ENCODE measurements at places on chromosomes 4 and X.

- no peak for DNase-seq
These were observed 18.8 kb upstream of the COL25A1 start for GRCh38 chr4:109321232-109321631.

GRCh38 chrX:16528620-16529019 is 121.3 kb upstream of the S100G start:
- DNase-seq: no peak

- no peak for DNase-seq
These were observed 282.0 kb upstream of the DKK2 start for GRCh38 chr4:107318078-107318477.

DNA sequence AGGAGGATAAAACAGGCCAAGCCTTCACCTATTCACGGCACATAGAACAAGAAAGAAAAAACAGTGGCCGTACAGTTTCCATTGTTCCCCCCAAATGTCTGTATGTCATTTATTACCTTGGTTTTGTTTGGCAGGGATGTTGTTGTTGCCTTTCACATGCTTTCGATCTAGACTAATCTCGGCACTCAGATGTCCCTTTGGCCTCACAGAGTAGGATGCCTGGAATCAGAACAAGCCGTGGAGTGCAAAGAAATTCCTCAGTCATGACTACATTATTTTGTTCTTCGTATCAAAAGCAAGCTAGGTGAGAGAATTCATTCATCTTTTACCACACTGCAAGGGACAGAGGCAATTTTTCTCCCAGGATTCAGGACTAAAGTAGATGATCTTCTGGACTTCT is 106.9 kb downstream of the SMIM20 start:
- no peak for DNase-seq

GRCh38 chr4:85452058-85452731 is 22.8 kb upstream of the ARHGAP24 start:
- DNase-seq: no peak

GRCh38 chr4:80307183-80307735 is 28.3 kb upstream of the CFAP299 start:
- no peak for DNase-seq

DNA sequence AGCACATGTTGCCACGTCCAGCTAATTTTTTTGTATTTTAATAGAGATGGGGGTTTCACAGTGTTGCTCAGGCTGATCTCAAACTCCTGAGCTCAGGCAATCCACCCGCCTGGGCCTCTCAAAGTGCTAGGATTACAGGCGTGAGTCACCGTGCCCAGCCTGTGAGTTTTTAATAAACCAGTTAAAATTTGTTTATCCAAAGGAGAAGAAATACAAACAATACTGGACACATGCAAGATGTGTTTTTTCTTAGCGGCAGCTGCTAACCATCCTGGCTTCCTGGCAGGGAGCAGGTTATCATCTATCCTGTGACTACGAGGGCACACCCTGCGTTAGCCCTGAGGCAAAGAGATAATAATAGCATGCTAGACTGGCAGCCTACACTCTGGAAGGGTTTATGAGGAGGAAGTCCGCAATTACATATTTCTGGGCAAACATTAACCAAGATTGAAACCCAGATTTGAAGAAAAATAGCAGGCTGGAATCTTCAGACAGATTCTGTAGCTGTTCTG is 191.4 kb downstream of the SPRY1 start:
- no peak for DNase-seq
